T-helper 2 cell treated with Interferon-gamma antibody and Interleukin-4, amounts not matched to agents 5 μg/mL and 100 μg/mL, for 36 hours (primary cell): ENCODE measurements at places on chromosomes 13 and 19.
A peak's percentile ranks its signal among the peaks of the same experiment; 100 is the strongest.

GRCh38 chr13:28199089-28199488, 60.7 kb downstream of the PAN3 start:
- no peak for DNase-seq

DNA sequence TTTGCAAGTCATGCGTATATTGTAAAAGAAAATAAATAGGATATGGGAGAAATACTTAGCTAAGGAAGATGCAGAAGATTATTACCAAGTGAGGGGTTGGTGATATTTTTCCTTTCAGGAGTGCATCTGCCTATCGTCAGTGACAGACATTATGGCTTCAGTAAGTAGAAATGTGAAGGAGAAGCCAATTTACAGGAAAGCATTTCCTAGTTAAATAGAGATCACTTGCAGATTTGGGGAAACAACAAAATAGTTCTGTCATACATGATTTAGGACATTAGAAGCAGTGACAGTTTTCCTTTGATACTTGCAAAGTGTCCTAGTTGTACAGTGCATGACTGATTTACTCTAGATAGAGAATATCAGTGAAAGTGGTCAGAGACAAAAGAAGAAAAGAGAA, 747.8 kb upstream of the KLHL1 start:
- no peak for DNase-seq

GRCh38 chr13:95647321-95647720, 2.8 kb upstream of the DZIP1 start:
- DNase-seq, result no peak

DNA sequence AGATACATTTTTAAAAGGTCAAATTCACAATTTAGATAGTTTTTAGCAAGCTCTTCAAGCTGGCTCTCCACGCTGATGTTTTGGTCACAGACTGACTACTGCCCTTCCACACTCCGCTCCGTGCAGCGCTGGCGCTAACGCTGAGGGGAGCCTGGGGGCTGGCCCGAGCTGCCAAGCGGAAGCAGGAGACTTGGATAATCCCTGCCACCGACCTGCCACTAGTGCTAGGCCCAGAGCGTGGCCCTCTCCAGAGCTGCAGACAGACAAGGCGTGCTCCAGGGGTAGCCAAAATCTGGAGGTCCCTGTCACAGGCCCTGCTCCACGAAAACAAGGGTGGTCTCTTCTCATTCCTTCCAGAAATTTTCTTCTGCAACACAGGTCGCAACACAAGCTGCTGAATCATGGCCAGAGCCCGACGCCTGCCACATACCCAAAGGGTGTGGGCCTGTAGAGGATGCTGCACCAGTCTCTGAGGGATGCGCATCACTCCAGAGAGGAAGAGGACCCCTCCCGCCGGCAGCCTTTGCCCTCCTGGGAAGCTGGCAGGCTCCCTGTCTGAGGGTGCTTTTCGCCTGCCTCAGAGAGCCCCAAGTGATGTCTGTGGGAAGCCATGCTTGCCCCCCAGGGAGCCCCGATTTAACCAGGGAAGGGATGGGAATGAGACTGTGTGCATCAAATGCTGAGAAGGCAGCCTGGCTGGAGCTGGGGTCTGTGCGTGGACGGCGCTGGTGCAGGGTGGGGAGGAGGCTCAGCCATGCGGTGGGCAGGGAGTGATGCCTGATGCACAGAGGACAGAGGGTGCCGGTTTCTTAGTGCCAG, 21.6 kb downstream of the CAPS start:
- no peak for DNase-seq

DNA sequence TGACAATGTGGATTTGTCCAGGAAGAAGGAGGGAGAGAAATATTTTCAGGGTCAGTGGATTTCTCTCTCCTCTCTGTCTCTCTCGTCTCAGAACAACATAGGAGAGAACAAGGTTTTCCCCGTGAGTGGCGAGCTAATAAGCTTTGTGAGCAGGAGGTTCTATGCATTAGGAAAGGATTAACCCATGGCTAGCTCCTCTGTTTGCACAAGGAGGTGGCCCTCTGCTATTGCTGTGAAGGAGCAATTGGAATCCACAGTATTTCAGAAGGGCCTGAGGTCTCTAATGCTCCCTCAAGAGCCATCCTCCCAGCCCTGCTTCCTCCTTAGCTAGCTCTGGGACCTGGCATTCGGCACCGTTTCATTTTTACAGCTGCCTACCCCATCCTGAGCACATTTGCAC, 288.9 kb upstream of the MAB21L1 start:
- no peak for DNase-seq

GRCh38 chr13:21542563-21542962, 61.4 kb downstream of the MICU2 start:
- no peak for DNase-seq

DNA sequence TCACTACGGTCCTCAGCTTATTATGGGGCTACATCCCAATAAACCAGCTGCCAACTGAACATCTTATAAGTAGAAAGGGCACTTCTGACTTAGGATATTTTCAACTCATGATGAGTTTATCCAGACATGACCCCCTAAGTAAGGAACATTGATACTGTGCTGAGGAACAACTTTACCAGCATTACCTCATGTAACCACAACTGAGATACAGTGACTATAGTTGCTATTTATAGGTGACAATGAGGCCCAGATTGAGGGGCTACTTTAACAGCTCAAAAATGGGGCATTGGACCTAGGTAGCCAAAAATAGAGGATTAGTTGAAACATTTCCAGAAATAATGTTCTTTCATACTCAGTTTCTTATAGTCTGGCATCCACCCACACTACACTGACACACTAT, 26.8 kb downstream of the SKA3 start:
- DNase-seq, result no peak

DNA sequence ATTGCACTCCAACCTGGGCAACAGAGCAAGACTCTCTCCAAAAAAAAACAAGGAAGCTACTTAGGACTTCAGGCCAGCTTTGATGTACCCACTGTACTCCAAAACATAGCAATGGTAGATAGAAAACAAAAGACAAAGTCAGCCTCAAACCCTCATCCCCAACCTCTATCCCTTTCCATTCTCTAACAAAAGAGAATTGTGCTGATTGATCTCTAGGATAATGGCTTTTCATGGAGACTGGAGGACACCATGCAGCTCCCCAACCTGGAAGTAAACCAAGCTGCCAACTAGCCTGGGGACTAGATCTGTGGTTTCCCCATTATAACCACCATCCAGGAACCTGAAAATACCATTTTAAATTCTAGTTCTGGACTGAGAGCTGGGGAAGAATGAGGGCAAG, 4.3 kb upstream of the ZDHHC20 start:
- DNase-seq, result no peak

- no peak for DNase-seq
Observed at GRCh38 chr19:29371251-29372090, 154.3 kb upstream of the VSTM2B start.

DNA sequence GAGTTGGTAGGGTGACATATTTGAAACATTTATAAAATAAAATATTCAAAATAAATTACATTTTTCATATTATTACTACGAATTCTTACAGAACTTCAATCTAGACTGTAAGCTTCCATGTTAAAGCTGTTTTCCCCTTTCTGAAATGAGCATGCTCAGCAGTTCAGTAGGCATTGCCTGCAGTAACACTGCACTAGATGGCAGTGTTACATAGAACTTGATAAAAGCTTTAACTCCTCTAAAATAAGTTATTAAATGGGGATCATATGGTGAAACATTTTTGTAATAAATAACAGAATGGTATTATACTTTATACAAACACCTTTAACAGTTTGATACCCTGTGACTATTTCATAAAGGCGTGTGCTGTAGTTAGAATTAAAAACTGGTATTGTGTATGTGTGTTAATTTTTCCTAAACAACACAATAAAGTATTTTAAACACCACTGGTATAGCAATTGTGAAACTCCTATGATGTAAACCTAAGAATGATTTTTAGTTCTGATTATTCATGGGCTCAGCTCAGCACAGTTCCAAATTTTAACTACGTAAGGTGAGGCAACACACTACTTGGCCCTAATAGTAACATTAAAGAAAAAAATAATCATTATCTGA, 11.6 kb upstream of the GPR18 start:
- DNase-seq, result no peak

- no peak for DNase-seq
Observed at GRCh38 chr13:44822291-44822690, 167.0 kb downstream of the NUFIP1 start.

DNA sequence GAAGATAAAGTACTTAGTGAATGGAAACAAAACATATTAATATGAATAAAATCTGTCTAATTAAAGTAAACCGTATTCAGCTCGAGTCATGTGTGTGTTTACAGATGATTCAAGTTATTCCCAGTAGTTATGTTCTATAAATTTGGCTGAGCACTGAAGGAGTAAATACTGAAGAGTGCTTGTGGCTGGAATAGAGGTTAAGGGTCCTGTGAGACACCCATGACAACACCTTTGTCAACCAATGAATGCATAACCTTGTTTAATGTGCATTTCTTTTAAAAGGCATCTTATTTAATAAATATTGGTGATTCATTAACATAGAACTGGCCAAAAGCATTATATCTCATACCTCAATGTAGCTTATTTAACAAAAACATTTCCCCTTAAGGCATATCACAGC, 577.8 kb upstream of the SLITRK5 start:
- no peak for DNase-seq

DNA sequence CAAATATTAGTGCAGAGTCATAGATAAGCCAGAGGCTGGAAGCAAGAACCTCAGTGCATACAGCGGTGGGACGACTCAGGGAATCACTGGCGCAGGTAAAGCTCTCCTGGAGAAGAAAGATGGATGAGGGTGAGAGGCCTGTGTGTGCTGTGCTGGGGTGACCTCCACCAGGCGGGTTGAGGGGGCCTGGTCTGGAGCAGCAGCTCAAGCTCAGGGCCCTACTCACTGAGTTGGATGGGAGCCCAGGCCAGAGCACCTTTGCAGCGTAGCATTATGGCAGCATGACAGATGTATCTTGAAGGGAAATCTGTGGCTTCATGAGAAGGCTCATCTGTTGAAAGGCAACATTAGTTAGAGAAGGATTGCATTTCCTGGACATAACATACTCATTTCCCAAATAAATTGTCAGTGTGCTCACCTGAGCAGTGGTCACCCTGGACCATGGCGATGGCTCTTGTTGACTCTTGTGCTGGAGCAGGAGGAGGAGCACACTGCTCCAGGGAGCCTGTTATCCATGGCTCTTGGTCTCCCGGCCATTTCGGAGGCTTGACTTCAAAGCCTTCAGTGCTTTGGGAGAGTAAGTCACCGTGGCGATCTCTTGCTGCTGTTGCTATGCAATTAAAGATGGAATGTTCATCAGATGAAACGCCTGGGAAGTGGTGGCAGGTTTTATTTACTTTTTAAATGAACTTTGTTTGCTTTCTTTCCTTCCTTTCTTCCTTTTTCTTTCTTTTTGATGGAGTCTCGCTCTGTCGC, 25.0 kb downstream of the HNRNPM start:
- no peak for DNase-seq

DNA sequence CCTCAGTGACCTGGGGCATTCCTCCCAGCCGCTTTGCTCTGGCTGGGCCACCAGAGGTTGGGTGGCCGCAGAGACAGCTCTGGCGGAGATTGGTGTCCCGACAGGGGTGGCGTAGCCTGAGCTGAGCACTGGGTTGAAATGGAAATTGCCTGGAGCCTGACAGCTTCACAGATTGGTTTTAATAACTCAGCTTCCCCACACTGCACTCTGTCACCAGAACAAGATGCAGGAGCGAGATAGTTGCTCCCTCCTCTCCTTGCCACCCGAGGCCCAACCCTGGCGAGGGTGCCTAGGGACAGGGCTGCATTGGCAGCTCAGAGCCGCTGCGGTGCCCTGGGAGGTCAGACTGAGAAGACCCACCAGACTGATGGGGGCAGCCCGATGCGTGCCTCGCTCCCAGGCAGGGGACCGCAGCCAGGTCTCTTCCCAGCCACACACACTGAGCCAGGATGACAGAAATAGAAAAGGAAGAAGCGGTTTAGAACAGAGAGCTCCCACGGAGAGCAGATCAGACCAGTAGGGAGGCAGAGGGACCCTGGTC, 84.1 kb downstream of the KDM4B start:
- no peak for DNase-seq

GRCh38 chr19:374886-375235, 30.3 kb upstream of the MIER2 start:
- no peak for DNase-seq

- DNase-seq, result peak; percentile 72
Observed at GRCh38 chr19:39031368-39032062, 834 bp downstream of the FBXO27 start.

GRCh38 chr13:113551081-113552000, 33.2 kb upstream of the TFDP1 start:
- no peak for DNase-seq

- peak; percentile 44 for DNase-seq
Observed at GRCh38 chr13:76879203-76879882, 6.9 kb downstream of the KCTD12 start.

DNA sequence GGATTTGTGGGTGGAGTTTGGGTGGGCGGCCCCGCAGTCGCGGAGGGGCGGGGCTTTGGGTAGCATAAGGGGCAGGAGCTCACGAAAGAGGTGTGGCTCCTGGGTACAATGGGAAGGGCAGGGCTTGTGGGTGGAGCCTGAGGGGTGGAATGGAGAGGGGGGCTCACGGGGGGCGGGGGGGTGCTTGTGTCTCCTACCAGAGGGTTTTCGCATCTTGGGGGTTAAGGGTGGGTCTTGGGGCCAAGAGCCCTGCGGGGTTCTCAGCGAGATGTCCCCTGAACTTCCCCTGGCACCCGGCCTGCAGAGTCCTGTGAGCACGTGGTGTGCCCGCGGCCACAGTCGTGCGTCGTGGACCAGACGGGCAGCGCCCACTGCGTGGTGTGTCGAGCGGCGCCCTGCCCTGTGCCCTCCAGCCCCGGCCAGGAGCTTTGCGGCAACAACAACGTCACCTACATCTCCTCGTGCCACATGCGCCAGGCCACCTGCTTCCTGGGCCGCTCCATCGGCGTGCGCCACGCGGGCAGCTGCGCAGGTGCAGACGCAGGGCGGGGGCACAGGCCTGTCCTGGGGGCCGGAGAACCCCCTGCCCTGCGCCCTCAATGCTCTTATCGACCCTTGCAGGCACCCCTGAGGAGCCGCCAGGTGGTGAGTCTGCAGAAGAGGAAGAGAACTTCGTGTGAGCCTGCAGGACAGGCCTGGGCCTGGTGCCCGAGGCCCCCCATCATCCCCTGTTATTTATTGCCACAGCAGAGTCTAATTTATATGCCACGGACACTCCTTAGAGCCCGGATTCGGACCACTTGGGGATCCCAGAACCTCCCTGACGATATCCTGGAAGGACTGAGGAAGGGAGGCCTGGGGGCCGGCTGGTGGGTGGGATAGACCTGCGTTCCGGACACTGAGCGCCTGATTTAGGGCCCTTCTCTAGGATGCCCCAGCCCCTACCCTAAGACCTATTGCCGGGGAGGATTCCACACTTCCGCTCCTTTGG, 5.1 kb downstream of the FSTL3 start:
- no peak for DNase-seq

DNA sequence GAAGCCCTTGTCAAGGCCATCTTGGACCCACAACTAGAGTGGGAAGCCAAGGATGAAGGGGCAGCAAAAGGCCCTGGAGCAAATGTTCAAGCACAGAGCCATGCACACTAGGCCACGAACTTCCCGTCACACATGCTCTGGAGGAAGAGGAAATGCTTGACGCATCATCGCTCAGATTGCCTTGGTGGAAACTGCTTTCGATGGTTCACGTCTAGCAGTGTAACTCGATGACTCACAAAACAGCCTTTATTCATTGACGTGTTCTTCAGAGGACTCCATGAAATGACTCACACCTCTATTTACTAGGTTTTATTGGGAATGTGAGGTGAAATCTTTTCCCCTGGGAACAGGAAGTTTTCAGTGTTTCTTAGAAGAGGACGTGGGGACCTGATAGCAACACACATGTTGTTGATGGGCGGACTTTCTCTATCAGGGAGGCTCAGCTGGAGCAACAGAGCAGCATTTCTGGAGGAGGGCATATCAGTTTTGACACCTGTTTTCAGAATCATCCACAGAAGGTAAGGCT, 79.8 kb upstream of the FLT1 start:
- DNase-seq, result peak; percentile 54
